ENCODE measurements at places on chromosomes 5 and 9. TPM values are rescaled to one million over a fixed set of nuclear protein-coding genes. Genes with fewer than 3 reads are reported as not detected.
A peak's percentile ranks its signal among the peaks of the same experiment; 100 is the strongest.

IL4 gene
- total RNA-seq, result not detected

LCP2 gene
- 83.1 TPM for total RNA-seq

- no peak overlapping the region for H3K27ac ChIP-seq
- DNase-seq, result no peak
- no peak overlapping the region for H3K4me3 ChIP-seq
- H3K36me3 ChIP-seq, result peaks cover 32% of the 10 kb centered on the region
- H3K4me1 ChIP-seq, result no peaks in the 10 kb centered on the region
These were observed 10.9 kb upstream of the ZDHHC11 start for GRCh38 chr5:861442-862366.

DNA sequence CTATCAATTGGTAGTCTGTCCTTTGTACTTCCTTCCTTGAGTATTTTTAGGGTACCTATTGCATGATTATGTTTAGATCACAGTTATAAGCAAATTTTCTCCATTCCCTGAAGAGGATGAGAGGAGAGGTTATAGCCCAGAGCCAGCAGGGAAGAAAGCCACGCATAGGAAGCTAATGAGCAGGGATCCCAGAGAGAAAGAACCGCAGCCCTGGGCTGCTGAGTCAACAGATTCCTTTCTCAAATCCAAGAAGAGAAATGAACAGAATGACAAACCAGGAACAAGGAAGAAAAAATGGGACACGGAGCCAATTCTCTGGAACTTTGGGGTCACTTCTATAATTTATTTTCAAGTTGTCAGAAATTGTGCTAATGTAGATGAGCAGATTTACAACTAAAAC lies 284.5 kb downstream of the RFX3 start:
- no peak overlapping the region for H3K4me3 ChIP-seq
- H3K27me3 ChIP-seq, result no peaks in the 10 kb centered on the region
- no peaks in the 10 kb centered on the region for H3K4me1 ChIP-seq
- no peak for DNase-seq
- no peak overlapping the region for H3K27ac ChIP-seq
- peaks cover under 1% of the 10 kb centered on the region for H3K36me3 ChIP-seq

DNA sequence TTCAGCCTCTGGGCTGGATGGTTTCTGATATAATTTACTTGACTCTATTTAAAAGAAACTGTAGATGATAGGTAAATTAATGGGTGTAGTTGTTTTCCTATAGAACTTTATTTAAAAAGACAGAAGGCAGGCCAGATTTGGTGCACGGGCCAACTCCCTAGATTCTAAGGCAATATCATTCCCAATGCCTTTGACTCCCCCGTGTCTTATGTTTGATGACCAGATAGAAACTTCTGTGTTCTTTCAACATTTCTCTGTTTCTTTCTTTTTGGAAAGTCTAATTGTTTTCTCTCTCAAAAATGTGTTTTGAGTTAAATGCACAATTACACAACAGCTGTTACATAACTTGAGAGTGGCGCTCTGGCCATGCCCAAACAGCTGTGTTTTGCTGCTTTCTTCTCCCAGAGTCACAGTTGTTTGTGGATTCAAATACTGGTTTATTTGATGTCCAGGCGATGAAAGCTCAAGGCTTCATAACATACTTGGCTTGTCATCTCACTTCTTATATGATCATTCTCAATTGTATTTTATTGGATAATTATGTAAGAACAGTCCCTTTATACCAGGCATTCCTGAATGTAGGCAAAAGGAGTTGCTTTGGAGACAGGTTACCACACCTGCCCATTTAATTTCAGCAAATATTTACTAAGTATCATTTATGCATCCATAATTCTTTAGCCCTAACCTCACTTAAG lies 1.7 kb upstream of the ALDH1A1 start:
- DNase-seq, result no peak
- peaks cover 14% of the 10 kb centered on the region for H3K4me1 ChIP-seq
- no peak overlapping the region for H3K4me3 ChIP-seq
- H3K27me3 ChIP-seq, result no peaks in the 10 kb centered on the region
- peak overlapping the region; percentile 79 for H3K27ac ChIP-seq
- no peaks in the 10 kb centered on the region for H3K36me3 ChIP-seq

Data from upper lobe of right lung (tissue), 1 donor.